ENCODE measurements at places on chromosomes 12 and 14.

DNA sequence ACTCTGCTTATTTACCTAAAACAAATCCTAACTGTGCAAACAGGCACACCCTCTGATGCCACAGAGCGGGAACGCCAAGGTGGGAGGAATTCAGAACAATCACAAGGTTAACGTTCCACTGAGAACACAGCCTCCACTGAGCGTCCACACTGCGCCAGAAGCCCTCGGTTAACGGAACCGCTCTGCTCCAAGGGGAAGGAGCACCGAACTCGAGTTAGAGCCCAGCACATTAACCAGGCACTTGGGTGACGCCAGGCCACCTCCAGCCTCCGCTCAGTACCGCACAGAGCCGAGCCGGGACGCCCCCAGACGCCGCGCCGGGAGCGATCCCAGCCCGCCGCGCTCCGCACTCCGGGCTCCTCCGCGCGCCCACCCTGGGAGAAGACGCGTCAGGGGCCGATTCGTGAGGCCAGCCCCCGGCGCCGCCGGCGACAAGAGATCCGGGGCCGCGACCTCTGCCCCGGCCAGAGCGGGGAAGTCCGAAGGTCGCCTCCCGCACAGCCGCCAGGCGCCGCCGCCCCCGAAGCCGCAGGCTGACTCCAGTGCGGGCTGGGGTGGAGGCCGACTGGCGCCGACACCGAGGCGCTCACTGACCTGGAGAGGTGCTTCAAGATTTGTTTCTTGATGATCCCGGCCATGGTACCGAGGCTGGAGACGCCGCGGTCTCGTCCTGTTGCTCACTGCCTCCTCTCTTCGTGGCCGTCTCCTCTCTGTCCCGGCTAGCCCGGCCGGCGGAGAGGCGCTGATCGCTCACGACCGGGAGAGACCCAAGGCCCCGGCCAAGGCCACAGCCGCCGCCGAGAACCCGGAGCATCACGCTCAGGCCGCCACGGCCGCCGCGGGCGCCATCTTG lies 450 bp downstream of the BLTP3B start:
- DNase-seq, result peak; percentile 58

DNA sequence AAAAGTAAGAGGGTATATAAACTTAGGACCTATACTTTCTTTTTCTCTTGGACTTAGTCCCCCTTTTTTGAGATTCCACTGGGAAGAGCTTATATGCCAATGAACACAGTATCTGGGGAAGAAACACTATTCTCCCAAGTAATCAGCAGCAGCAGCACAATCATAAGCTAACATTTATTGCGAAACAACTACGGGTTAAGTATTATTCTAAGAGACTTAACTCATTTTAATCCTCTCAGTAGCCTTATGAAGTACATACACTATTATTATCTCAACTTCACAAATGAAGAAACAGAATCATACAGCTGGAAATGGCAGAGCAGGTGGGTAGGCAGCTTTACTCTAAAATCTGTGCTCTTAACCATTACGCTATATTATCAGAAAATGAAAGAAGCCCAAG lies 27.9 kb downstream of the BAZ2A start:
- DNase-seq, result no peak

GRCh38 chr12:55647027-55647426 lies 10.3 kb downstream of the OR10P1 start:
- DNase-seq, result no peak

DNA sequence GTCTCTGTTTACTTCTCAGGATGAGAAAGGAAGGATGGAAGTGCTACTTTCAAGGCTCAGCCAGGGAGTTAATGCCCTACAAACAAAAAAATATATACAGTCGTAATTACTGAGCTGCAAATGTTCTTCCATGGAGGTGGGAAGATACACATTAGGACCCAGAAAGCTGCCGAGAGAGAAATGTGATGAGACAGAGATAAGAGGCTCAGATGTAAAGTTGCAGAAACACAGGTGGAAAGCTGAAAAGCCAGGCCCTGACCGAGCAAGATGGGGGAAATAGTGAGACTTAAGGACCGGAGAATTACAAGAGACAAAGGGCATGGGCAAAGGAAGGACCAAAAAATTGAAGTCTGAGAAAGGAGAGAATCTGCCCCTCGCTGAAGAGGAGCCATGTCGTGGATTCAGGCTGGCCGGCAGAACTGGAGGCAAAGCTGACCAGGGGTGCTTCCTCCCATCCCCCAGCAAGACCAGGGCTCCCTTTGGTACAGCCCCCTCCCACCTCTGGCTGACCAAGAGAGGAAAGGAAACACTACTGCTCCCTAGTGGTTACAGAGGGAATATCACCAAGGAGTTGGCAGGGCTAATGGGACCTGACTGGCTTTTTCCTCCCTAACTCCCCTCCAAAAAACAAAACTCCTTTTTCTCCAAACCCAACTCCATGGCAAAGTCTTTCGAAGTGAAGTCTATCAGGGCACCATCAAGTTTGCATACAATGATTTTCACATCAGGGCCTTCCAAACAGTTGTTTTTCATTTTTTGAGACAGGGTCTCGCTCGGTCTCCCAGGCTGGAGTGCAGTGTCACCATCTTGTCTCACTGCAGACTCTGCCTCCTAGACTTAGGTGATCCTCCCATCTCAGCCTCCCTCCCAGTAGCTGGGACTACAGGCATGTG lies 12.1 kb downstream of the ZFHX2 start:
- DNase-seq, result peak; percentile 59

- no peak for DNase-seq
These were observed 12.4 kb upstream of the BCL11B start for GRCh38 chr14:99284254-99285004.

GRCh38 chr12:607541-608001 lies 55.7 kb downstream of the NINJ2 start:
- no peak for DNase-seq

GRCh38 chr14:66380143-66380542 lies 106.0 kb upstream of the CCDC196 start:
- DNase-seq, result no peak

GRCh38 chr14:97046967-97047366 lies 249.8 kb downstream of the VRK1 start:
- no peak for DNase-seq

DNA sequence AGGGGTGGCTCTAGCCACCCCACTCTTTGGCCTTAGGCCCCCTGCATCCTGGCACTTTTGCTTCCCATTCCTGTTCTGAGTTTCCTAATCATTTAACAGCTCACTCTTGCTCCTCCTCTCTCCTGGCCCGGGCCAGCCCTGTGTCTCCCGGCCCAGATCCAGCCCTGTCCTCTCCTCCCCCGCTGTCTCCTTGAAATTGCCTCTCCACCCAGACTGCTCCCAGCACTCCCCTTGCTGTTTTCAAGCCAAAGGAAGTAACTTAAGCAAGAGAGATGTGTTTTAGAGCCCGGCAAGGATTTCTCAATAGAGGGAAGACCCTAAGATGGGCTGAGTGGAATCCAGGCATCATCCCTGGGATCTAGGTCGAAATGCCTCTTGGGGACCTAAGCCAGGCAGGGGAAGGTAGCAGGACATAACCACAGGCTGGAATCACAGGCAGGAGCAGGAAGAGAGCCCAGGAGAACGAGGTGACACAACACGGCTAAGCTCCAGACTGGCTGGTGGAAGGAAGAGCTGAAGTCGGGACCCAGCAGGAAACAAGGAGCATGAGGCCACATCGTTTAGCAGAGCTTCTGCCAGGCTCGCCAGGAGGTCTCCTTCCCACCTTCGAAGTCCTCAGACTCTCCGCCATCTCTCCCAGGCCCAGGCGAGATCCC lies 2.0 kb upstream of the LRP1-AS start:
- DNase-seq, result no peak

GRCh38 chr12:32568228-32568627 lies 110.9 kb upstream of the DNM1L start:
- DNase-seq, result no peak

- no peak for DNase-seq
These were observed 43.2 kb downstream of the RFX4 start for GRCh38 chr12:106625976-106626375.

DNA sequence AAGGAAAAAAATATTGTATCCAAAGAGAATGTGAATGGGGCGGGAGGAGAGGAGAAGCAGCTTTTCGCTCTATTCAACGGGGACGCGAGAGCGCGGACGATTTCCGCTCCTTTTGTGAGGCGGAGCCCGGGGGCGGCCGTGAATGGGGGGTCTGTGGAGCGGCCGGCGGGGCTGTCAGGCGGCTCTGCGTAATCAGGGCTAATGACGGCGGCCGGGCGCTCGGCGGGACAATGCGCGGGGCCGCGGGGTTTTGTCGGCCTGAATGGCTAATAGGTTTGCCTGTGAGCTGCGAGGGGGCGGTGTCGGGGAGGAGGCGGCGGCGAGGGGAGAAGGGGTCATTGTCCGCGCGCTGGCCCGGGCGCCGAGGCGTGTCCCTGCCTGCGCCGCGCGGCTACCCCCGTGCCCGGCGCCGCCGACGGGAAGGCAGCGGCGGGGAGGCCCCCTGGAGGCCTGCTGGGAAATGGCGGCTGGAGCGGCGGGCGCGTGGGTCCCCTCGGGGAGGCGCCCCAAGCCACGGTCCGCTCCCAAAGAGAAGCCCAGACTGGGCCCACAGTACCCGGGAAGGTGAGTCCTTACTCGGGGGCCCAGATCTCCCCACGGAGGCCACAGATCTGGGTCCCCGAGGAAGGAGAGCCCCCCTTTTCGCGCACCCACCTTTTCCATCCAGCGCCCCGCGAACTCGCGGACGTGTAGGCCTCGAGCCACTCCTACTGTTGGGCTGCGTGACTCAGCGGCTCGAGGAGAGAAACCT lies 6.0 kb downstream of the SIX6 start:
- DNase-seq, result peak; percentile 41

GRCh38 chr12:56146492-56147460 lies 5.6 kb upstream of the MYL6B start:
- DNase-seq, result no peak

GRCh38 chr14:24894583-24895242 lies 155.2 kb downstream of the STXBP6 start:
- DNase-seq, result no peak

GRCh38 chr14:79354336-79354735 lies 857.0 kb downstream of the DIO2 start:
- DNase-seq, result no peak

GRCh38 chr12:51694146-51694545 lies 103.1 kb downstream of the SCN8A start:
- no peak for DNase-seq

- DNase-seq, result peak; percentile 90
These were observed 18.4 kb downstream of the LMO3 start for GRCh38 chr12:16587514-16587913.

GRCh38 chr12:6966351-6966750 lies 4.1 kb downstream of the PHB2 start:
- DNase-seq, result no peak

GRCh38 chr12:116813271-116814041 lies 67.8 kb downstream of the HRK start:
- no peak for DNase-seq

GRCh38 chr12:74626397-74626796 lies 88.8 kb downstream of the ATXN7L3B start:
- no peak for DNase-seq

- no peak for DNase-seq
These were observed 24.2 kb downstream of the NUAK1 start for GRCh38 chr12:106114447-106115068.

GRCh38 chr12:2058837-2059236 lies 6.0 kb downstream of the CACNA1C start:
- DNase-seq, result no peak

- DNase-seq, result no peak
These were observed 112.2 kb upstream of the TMTC1 start for GRCh38 chr12:29895966-29896365.

DNA sequence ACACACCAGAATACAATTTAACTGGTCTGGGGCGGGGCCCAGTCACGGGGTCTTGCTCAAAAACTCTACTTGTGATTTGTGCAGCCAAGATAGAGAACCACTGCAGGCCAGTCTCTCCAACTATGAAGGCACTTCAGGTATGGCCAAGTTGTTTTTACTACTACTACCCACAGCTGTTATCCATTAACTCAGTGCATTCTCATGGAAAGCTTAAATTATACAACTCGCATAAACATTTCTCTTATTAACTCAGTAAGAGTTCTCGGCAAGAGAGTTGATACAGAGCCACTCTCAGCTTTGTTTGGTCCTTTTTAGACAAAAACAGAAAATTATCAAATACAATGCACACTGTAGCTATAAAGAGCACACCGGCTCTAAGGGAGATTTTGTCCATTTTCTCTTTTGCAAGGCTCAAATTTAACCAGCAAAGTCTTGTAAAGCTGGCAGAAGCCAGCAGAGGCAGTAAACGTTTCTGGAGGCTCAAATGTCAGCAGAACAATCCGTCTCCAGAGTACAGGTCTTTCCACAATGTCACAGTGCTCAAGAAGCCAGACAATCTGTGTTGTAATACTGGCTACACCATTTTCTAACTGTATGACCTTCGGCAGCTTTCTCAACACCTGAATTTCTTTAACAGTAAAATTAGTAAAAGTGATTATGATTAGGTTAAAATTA lies 85.9 kb downstream of the PTGER2 start:
- DNase-seq, result no peak

- DNase-seq, result peak; percentile 23
These were observed 15.6 kb downstream of the SMUG1 start for GRCh38 chr12:54173066-54173726.

DNA sequence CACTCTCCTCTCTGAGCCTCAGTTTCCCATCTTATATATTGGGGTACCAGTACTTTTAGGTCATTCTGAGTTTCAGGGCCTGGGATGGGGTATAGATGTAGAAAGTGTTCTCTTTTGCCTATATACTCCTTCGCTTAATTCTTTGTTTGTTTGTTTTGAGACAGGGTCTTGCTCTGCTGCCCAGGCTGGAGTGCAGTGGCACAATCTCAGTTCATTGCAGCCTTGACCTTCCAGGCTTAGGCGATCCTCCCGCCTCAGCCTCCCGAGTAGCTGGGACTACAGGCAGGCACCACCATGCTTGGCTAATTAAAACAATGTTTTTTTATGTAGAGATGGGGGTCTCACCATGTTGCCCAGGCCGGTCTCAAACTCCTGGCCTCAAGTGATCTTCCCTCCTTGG lies 152.1 kb downstream of the AACS start:
- DNase-seq, result no peak

DNA sequence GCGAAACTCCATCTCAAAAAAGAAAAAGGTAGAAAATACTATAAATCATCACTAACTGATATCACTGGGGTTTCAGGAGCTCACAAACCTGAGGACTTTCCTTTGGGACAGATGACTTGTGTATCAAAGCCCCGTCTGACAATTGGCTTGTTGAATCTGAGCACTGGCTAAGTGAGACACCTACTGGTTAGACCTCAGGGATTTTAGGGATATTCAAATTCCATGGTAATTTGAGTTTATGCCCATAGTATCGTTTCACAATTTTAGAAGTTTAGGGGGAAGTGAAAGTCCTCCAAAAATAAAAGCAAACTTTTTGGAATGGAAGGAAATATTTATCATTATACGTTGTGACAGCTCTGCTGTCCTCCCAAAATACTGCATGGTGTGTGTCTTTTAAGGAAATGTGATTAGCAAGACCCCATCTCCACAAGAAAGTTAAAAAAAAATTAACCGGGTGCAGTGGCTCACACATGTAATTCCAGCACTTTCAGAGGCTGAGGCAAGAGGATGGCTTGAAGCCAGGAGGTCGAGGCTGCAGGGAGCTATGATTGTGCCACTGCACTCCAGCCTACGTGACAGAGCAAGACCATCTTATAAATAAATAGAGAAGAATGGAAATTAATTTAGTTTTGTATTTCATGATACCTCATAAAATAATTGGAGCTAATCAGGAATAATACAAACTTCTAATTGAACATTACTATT lies 49.2 kb downstream of the FBXL14 start:
- no peak for DNase-seq
